MCF 10A (cell line): ENCODE measurements at places on chromosomes 7 and 10. TPM values are rescaled to one million over a fixed set of nuclear protein-coding genes. Genes with fewer than 3 reads are reported as not detected.

GRCh38 chr10:3886191-3886590 lies 101.2 kb upstream of the KLF6 start:
- H3K4me3 ChIP-seq = no peak overlapping the region
- H3K27ac ChIP-seq = peak overlapping the region; percentile 81
- no peaks in the 10 kb centered on the region for H3K36me3 ChIP-seq
- no peaks in the 10 kb centered on the region for H3K27me3 ChIP-seq
- peaks cover 27% of the 10 kb centered on the region for H3K4me1 ChIP-seq
- DNase-seq = no peak

GRCh38 chr7:30804078-30804661 lies 33.0 kb downstream of the MINDY4 start:
- DNase-seq = peak; percentile 39
- H3K27me3 ChIP-seq = no peaks in the 10 kb centered on the region
- no peak overlapping the region for H3K4me3 ChIP-seq
- H3K36me3 ChIP-seq = peaks cover 13% of the 10 kb centered on the region
- no peak overlapping the region for H3K27ac ChIP-seq

- H3K4me1 ChIP-seq = no peaks in the 10 kb centered on the region
- no peak overlapping the region for H3K4me3 ChIP-seq
- DNase-seq = no peak
- H3K27me3 ChIP-seq = no peaks in the 10 kb centered on the region
- no peaks in the 10 kb centered on the region for H3K36me3 ChIP-seq
These were observed 139.6 kb upstream of the NEBL start for GRCh38 chr10:21036757-21037156.

- H3K27me3 ChIP-seq = peaks cover 19% of the 10 kb centered on the region
- no peak overlapping the region for H3K4me3 ChIP-seq
- H3K4me1 ChIP-seq = no peaks in the 10 kb centered on the region
- H3K27ac ChIP-seq = no peak overlapping the region
- no peak for DNase-seq
- no peaks in the 10 kb centered on the region for H3K36me3 ChIP-seq
These were observed 7.2 kb downstream of the HOXA13 start for GRCh38 chr7:27192546-27193334.

DNA sequence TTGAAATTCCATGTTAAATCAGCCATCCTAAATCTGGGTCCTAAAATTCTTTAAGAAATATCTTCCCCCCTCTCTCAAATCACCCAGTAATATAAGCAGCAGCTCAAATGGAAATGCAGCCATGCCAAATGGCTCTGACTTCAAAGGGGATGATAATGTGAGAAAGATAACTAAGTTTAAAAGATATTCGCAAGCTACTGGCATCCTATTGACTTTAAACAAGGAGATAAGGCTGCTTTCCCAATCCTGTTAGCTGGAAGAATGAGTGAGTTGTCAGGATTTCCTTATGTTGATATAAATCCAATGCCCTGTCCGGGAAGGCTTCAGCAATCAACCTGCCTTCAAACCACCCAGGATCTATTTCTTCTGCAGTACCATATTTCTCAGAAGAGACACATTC lies 172.0 kb downstream of the FANK1 start:
- H3K4me1 ChIP-seq = peaks cover 13% of the 10 kb centered on the region
- no peaks in the 10 kb centered on the region for H3K27me3 ChIP-seq
- no peak overlapping the region for H3K4me3 ChIP-seq
- no peak for DNase-seq
- no peak overlapping the region for H3K27ac ChIP-seq

GRCh38 chr7:72223351-72223750 lies 188.8 kb downstream of the CALN1 start:
- no peak overlapping the region for H3K27ac ChIP-seq
- H3K4me1 ChIP-seq = no peaks in the 10 kb centered on the region
- no peak for DNase-seq
- no peaks in the 10 kb centered on the region for H3K27me3 ChIP-seq

- no peak overlapping the region for H3K4me3 ChIP-seq
- no peaks in the 10 kb centered on the region for H3K27me3 ChIP-seq
- DNase-seq = no peak
These were observed 7.5 kb upstream of the PODXL start for GRCh38 chr7:131563918-131564317.

DNA sequence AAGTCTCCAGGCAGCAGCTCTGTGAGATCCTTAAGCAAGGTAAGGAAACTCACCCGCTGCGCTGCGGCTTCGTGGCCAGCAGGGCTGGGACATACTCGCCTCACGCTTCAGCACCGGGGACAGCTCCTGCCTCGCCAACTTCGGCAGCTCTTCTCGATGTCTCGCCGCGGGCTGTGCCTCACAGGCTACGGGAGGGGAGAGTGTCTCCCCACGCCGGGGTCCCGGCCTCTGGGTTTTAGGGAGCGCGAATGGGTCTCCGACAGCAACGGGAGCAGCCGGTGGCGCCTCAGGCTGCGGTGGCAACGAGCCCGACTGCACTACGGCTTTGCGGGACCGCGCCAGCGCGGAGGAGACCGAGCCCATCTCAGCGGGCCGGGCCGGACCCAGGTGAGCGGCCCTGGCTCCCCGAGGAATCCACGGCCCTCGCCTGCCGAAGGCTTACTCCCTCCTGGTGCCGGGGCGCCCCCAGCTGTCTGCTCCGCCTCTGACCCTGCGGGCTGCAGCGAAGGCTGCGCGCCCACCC lies 62.4 kb downstream of the LSM5 start:
- H3K36me3 ChIP-seq = no peaks in the 10 kb centered on the region
- no peak overlapping the region for H3K27ac ChIP-seq

Gene ADAM12
- 2.2 and 3.1 TPM in 2 replicates for total RNA-seq

Gene SORBS1
- 0.61 and 1.0 TPM in 2 replicates for total RNA-seq
